ENCODE measurements at places on chromosomes 7 and 10.

GRCh38 chr10:72875250-72876055 lies 18.1 kb upstream of the OIT3 start:
- no peak for DNase-seq

GRCh38 chr10:17647326-17647725 lies 3.4 kb downstream of the STAM start:
- no peak for DNase-seq

DNA sequence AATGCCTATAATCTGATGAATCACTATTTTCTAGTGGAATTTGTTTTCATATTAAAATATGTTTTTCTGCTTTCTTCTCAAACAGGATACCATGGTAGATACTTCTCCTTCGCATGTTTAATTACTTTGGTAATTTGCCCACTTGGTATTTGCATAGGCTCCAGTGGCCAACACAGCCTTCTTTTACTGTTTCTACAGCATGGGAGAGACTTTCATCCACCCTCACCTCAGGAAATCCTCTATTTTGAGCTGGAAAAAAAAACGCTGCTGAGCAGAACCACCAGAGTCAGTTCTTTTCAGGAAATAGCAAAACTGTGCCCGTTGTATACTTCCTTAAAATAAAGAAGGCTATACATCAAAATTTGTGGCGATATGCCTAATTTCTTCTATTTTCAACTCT lies 213.3 kb downstream of the MDFIC start:
- no peak for DNase-seq

DNA sequence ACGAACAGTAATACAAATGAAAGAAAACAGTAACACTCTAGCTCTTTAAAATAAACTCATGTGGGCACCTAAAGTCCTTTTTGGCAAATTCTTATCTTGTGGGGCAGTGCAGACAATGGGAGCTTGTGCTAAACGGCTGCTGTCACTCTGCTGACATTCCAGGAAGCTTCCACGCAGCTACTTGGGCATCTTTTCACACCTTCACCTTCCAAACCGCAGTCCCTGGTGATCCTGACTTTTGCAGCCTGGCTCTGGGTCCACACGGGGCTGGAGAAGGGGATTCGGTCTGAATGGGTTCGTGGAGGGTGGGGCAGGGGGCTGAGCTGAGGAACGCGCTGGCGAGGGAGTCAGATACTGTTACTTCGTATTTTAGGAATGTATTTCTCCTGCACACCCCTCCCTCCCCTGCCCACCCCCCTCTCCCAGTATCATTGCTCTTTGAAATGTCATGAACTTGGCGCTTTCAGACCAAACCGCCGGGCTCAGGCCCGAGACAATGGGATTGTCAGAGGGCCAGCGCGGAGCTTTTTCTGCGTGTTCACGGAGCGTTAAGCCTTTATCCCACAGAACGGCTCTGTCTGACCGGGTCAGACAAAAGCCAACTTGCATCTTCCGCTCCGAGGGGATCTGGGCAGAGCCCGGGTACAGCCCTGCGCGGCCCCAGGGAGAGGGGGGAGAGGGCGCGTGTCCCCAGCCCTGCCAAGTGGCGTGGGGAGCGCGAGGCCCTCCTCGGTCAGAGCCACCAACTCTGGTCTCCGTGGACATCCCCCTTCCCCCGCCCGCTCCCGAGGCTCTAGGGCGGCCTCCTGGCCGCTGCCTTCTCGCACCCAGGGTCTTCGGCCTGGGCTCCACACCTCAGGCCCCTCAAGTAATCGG lies 76.7 kb upstream of the EN2 start:
- DNase-seq: peak; percentile 84

DNA sequence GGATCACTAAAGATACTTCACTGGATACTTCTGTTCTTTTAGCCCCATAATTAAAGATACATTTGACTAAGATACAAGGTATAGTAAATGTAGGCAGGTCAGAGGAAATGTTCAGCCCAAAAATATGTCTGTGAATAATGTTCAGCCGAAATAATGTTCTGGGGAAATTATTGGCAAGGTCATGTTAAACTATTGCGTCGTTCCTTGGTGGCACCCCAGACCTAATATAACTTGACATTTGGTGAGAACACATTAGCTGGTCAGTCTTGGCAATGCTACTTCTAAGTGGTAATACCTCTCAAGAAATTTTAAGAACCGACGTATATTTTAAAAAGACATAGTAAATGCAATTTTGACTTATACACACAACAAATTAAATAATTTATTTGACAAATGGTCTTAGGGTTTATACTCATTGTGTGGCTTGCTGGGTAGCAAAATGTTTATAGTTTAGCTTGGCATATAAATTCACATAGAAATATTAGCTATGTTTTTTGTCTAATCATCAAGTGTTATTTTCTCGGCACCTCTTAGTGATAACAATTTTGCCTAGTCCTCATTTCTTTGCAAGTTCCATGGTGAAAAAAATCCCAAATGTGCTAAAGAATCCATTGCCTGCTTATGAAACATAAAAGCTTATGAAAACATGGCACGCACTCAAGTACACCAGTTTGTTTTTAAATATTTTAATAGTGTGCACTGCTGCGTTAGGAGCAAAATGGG lies 270.3 kb upstream of the NEBL start:
- no peak for DNase-seq

- no peak for DNase-seq
These were observed 644 bp downstream of the BUD23 start for GRCh38 chr7:73683788-73684693.

GRCh38 chr7:7533831-7534430 lies 1.7 kb downstream of the COL28A1 start:
- no peak for DNase-seq

DNA sequence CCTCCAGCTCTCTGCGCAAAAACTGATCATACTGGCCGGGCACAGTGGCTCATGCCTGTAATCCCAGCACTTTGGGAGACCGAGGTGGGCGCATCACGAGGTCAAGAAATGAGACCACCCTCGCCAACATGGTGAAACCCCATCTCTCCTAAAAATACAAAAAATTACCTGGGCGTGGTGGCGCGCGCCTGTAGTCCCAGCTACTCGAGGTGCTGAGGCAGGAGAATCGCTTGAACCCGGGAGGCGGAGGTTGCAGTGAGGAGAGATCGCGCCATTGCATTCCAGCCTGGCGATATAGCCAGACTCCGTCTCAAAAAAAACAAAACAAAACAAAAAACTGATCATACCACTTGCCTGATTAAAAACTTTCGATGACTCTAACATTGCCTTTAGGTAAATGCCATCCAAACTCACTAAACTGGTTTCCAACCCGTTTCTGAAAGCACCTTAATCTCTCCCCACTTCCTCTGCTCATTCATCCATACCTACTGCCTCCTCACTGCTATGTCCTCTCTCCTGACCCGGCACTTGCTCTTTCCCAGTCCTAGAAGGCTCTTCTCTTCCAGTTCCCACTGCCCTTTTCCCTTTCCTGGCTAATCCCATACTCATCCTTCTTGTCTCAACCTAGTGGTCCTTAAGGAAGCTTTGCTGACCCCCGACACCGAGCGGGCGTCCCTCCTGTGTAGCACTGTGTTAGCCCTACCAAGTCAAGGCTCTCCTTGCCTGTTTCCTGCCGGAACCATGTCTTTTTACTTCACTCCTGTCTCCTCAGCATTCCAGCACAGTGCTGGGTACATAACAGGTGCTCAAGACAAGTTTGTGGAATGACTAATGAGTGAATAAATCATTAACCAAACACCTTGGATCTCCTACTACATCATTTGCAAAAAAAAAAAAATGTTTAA lies 686 bp upstream of the MIOS start:
- peak; percentile 50 for DNase-seq

DNA sequence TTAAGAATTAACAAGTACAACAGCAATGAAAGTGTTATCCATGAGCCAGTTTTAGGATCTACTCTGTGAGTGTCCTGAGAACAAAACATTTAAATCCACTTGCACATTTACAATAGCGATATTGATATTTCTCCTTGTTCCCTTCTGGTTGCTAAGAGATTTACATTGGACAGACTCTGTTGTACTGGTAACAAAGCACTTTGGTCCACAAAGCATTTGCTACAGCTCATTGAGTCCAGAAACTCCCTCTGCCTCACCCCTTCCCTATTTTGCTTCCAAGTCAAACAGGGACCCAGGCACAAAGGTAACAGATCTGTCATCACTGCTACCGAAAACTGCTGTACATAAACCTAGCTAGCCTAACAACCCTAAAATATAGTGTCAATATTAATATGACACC lies 2.1 kb downstream of the ANK3 start:
- DNase-seq: peak; percentile 66

GRCh38 chr7:35185908-35186731 lies 67.8 kb downstream of the TBX20 start:
- DNase-seq: peak; percentile 86

GRCh38 chr7:50349399-50349798 lies 44.9 kb downstream of the IKZF1 start:
- no peak for DNase-seq

DNA sequence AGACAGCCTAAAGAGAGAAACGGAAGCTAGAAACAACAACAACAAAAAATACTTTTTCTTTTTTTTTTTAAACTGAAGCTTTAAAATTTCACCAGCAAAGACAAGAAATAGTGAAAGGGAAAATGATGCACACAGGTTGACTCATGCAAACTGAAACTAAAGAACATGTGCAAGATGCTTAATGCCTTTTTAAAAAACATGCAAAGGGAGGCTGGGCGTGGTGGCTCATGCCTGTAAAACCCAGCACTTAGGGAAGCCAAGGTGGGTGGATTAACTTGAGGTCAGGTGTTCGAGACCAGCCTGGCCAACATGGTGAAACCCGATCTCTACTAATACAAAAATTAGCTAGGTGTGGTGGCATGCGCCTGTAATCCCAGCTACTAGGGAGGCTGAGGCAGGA lies 15.1 kb upstream of the CUBN start:
- no peak for DNase-seq

GRCh38 chr10:600876-601659 lies 88.4 kb downstream of the DIP2C start:
- DNase-seq: no peak

DNA sequence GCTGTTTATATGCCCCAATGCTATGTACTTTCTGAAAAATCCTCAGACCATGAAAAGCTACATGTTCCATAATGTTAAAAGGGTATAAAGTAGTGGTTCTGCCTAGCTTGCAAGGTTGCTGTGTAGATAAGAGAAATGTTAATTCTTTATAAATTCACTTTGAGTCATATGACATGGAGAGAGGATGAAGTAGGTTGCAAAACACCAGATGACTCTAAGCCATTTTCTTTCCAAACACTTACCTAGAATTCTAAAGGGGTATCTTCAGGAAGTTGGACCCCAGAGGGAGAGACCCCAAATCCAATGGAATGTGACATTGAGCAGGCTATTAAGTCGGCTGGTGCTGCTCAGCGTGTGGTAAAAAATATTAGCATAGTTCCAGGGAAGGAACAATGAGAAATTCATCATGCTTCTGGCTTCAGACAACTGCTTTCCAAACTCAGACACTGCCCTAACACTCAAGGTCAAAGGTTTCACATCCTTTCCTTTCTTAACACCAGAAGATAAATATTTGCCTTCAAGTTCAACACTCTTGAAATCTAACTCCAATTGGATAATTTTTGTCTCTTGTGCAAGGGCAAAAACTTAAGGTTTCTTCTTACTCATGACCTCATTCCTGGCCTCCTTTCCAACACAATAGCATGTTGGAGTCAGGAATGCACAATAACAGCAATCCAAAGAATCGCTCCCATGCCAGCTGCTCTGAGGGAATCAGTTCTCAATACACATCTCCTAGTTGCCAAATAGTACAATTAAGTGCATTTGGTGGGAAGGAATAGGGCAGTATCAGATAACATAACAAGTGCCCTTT lies 100.7 kb upstream of the AFAP1L2 start:
- peak; percentile 90 for DNase-seq

DNA sequence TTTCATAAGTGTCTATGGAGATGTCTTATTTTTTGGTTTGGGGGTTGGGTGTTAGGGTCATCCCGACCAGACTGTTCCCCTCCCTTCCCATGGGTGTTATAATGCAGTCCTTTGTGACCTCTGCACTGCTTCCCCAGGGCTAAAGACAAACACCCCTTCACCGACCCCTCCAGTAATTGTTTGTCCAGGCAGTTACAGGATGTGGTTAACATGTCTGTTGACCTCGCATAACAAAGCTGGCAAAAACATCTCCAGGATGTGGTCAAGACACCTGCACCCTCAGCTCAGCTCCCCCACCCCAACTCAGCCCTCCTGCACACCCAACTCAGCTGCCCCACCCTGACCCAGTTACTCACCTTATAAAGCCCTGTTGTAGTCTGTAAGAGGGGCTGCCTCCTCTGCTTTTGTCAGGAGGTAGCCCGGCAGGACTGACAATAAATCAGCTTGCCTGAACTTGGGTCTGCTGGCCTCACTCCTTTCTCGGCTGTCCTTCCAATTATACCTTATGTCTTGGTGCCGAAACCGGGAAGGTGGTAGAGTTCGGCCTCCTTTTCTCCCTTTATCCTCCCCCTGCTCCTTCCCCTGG lies 102.2 kb downstream of the ZNF92 start:
- no peak for DNase-seq

DNA sequence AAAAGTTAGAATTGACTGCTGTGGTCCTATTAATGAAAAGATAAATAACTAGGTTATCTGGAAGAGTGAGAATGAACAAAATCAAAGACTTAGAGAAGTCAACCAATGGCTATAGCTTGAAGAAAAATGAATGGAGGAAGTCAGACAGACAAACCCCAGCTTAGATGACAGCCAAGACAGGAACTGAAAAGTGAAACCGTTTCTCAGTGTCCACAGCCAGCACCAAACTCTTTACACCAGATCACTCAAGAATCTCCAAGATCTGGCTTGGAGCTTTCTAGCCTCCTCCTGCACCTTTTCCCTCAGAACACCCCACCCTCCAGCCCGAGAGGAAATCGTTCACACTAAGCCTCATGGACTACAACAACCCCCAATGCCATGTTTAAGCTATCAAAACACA lies 167.0 kb downstream of the SFMBT2 start:
- DNase-seq: no peak

- no peak for DNase-seq
These were observed 101.4 kb downstream of the ITGB8 start for GRCh38 chr7:20432071-20432470.

DNA sequence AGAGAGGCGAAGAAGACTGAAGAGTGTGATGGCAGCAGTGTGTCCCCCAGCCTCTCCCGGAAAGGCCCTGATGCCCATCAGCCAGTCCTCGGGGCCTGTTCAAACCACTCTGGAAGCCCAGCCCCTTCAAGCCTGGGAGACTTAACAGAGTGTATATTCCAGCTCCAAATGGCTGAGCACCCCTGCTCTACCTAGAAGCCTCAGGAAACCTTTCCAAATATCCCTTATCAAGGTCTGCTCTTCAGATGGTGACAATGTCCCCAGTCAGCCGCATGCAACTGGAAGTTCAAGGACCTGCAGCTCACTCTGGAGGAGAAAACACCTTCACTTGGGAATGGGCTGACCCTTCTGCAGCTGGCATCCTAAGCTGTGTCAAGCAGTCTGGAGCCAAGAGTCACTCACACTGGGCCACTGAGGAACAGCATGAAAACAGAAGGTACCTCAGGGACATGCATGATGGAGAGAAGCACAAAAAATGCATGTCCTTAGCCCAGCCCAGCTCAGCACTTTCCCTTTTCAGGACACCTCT lies 10.2 kb downstream of the ANXA11 start:
- no peak for DNase-seq
